ENCODE measurements at places on chromosomes 7 and 10. TPM values are rescaled to one million over a fixed set of nuclear protein-coding genes. Genes with fewer than 3 reads are reported as not detected.

GRCh38 chr7:122736183-122736582 is 33.5 kb upstream of the RNF148 start:
- no peak for DNase-seq

GRCh38 chr10:98286419-98286818 is 18.4 kb upstream of the LOXL4 start:
- DNase-seq = no peak

DNA sequence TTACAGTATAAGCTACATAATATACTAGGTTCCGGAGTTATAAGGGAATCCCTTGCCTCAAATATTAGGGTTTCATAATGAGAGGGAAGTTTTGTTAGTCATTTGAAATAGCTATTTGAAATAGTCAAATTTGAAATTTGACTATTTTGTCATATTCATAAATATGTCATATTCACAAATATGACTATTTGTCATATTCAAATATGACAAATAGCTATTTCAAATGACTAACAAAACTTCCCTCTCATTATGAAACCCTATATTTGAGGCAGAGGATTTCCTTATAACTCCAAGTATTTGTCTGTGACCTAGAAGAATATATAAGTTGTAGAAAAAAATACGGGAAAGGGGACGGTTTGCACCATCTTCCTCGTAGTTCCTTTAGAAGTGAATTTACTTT is 76.6 kb downstream of the HDAC9 start:
- DNase-seq = no peak

- DNase-seq = no peak
Observed at GRCh38 chr7:148929176-148929575, 45.1 kb upstream of the EZH2 start.

The ABCB1 gene
- 1.6 TPM for total RNA-seq

- no peak for DNase-seq
Observed at GRCh38 chr7:101160910-101161309, 4.5 kb downstream of the VGF start.

The CDH23 gene
- 5.4 TPM for total RNA-seq
